Stimulated activated CD4-positive, alpha-beta T cell treated with anti-CD3 and anti-CD28 coated beads, TNF-alpha, amount 100 ng/mL, for 24 hours (primary cell): ENCODE measurements at places on chromosomes 6 and 20.

DNA sequence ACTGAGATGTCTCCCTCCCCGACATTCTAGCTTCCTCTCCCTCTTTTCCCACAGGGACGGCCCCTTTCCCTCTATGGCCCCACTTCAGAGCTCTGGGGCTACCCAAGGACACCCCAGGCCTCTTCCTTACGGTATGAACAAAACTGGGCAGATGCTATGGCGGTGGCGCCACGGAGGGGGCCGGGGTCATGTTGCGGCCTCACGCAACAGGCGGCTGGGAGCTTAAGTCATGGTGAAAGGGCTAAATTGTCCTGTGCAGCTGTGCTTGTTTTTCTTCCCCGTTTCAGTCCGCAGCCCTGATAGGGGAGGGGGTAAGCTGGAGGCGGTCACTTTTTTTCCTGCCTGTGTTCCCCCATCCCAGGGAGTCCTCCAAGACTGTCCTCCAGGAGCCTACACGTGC is 17.6 kb upstream of the KIAA1755 start:
- no peak for DNase-seq

- DNase-seq, result no peak
These were observed 122.6 kb upstream of the NOX3 start for GRCh38 chr6:155578251-155578650.

- DNase-seq, result no peak
These were observed 27.1 kb upstream of the SYNCRIP start for GRCh38 chr6:85669735-85670194.

DNA sequence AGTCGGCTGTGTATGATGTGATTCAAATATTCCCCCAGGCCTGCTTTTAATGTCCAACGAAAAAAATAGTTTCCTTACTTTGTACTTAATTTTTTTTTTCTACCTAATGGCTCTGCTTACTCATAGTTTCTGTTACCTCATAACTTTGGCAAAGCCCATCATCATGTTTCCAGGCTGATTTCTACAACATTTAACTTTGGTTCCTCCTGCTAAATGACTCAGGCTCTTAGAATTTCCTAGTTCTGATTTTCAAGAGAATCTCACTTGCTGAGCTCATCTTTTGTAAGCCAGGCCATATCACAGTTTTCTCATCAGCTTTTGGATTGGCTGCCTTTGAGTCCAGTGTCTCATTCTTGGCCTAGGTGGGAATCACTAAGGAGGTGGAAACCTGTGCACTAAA is 323.1 kb downstream of the HDGFL1 start:
- DNase-seq, result no peak

GRCh38 chr6:15744818-15745402 is 82.1 kb upstream of the DTNBP1 start:
- DNase-seq, result no peak

GRCh38 chr20:34016736-34017135 is 23.0 kb downstream of the RALY start:
- DNase-seq, result no peak

- DNase-seq, result no peak
These were observed 260.4 kb upstream of the THEMIS start for GRCh38 chr6:128161263-128161662.

DNA sequence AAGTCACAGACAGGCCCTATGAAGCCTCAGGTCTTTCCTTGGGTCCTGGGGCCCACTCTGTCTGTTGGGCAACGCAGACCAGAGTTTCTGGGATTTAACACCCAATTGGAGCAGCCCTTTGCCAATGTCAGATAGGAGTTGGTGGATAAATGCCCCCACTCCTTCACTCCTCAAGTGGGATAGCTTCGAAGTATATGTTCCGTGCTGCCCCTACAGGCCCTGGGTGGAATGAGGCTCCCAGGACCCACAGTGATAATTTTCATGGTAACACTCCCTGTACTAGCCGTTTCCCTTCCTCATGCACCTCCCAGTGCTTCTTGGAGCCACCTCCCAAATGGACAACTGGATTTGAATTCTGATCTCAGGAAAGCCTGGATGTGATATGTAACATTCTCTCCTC is 145.4 kb downstream of the FOXA2 start:
- DNase-seq, result no peak

DNA sequence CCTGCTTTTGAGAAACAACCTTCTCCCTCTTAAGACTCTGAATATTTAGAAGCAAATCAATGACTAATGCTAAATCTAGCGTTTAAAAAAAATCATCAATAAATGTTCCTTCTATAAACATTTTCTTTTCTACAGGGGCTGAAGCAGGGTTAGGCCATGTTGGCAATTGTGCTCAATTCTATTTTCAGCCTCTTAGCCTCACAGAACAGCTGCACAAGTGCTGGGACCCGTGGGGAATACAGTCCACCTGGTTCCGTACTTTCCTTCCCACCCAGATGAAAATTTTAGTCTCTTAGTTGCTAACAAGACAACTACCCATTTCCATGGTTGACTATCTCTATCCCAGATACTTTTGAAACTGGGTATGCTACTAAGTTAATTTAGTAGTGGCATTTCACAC is 138.6 kb downstream of the RPS12 start:
- DNase-seq, result no peak

DNA sequence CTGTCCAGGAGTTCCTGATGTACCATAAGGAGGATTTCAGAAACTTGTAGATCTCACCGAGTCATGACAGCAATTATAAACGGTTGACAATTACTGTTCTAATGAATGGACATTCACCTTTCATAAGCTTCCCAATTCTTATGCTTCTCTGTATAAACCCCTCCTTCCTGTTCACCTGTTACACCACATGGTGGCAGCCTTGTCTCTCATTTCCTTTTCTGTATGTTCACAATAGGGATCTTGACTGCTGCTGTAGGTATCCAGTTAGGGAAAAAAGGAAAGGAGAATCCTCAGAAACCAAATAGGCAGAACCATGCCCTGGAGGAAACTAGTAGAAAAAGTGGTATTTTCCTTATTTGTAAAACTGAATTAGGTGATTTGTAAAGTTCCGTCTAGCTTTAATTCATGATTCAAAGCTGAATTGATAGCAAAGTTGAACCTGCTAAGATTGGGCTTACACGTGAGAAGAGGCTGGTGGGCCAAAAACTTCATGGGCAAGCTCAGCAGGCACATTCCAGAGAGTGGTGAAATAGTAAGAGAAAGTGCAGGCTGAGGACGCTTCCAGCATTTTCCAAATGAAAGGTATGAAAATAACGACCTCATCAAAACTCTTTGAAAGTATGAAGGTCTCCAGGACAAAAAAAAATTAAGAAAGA is 29.0 kb upstream of the TBPL1 start:
- peak; percentile 18 for DNase-seq

DNA sequence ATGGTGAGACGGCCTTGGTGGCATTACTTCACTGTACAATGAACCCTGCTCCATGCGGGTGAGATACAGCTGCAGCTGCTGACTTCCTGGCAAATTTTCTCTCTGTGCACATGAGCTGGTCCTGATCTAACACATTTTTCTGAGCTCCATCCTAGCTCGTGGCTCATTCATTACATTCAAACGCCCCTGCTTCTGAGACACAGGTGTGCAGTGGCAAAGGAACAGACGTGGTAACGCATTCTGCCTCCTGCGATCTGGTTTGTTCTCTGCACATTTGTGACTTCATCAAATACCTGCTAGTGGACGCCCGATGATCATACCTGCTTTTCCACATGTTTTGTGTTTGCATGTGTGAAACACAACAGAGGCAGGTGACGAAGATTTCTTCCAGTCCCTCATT is 189.6 kb upstream of the PDE10A start:
- DNase-seq, result no peak
